ENCODE measurements at places on chromosomes 4 and X.

DNA sequence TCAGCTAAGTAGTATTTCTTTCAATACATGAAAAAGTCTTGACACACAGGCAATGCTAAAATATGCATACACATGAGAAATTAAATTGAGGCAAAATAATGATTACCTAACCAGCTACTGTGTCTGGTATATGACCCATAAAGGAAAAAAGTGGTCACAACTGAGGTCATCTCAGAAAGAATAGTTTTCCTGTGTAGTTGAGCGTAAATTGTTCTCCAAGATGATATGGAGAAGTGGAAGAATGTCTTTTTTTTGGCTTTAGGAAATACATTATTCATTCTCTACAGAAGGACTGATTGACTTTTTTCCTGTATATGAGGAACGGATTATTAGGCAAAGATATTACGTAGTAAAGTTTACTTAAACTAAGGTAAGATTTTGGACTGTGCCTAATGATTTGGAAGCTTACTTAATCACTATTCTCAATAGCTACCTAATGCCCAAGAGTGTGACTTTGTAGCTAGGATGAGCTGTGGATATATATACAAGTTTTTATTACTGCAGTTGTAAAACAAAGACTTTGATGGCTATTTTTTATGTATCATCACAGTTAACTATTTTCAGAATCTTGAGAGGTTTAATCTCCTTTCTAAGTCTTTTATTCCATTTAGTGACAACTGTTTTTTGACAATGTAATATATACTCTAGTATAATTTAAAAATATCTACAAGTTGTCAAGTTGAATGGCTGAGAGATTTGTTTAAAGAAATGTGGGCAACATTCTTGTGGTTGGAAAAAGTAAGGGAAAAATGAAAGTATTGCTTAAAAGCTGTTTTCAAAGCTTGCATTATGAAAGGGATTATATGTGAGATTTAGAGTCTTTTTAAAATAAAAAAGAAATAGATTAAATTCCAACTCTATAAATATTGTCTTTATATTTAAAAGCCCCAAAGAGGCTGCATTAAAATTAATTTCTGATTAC lies 100.2 kb downstream of the PDLIM5 start:
- DNase-seq = no peak

- DNase-seq = peak; percentile 98
Measured at GRCh38 chr4:83855044-83855443, 319.1 kb downstream of the GPAT3 start.

- DNase-seq = peak; percentile 51
Measured at GRCh38 chrX:104343428-104344129, 88.8 kb upstream of the ESX1 start.

DNA sequence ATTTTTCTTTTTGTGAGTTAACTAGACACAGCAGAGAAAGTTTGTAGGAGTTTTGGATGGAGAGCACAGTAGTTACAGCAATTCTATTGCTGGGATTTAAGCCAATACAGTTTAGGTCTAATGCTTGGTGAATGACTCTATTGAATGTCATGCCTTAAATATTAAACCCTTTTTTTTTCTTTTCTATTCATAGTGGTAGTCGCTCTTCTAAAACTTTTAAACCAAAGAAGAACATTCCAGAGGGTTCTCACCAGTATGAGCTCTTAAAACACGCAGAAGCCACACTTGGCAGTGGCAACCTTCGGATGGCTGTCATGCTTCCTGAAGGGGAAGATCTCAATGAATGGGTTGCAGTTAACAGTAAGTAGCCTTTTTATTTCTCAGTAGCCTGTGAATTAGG lies 34.8 kb upstream of the DCK start:
- DNase-seq = no peak

- DNase-seq = peak; percentile 24
Measured at GRCh38 chr4:71713611-71714203, 70.2 kb downstream of the GC start.

GRCh38 chr4:180960743-180961401 lies 1282.3 kb upstream of the TENM3 start:
- no peak for DNase-seq

GRCh38 chrX:107493141-107493540 lies 43.7 kb downstream of the FRMPD3 start:
- DNase-seq = no peak

- DNase-seq = no peak
Measured at GRCh38 chr4:124396333-124396732, 316.2 kb downstream of the ANKRD50 start.

GRCh38 chr4:185933078-185933581 lies 121.1 kb upstream of the SORBS2 start:
- peak; percentile 62 for DNase-seq

- no peak for DNase-seq
Measured at GRCh38 chr4:121070696-121071639, 1.4 kb downstream of the NDNF start.

GRCh38 chr4:143286701-143287571 lies 49.7 kb upstream of the GAB1 start:
- no peak for DNase-seq

DNA sequence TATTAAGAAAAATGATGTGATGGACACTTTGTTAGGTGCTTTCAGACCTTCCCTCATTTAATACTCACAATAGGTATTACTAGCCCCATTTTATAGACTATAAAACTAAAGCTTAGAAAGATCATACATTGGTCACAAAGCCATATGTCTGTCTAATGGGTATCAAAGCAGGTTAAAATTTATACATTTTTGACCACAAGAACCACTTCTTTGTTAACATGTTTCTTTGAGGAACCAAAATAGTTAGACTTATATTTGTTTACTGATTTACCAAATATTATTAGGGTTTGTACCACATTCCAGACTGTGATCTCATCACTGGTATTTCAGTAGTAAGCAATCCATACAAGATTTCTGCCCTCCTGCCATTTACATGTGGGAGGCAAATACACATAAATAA lies 363.3 kb downstream of the NAF1 start:
- DNase-seq = no peak
